ENCODE measurements at places on chromosomes 5 and 9.

GRCh38 chr5:158320178-158320674, 461.3 kb upstream of the CLINT1 start:
- H3K27ac ChIP-seq: no peak overlapping the region
- DNase-seq: no peak
- H3K36me3 ChIP-seq: no peaks in the 10 kb centered on the region
- no peaks in the 10 kb centered on the region for H3K4me1 ChIP-seq

GRCh38 chr5:85967681-85968080, 650.1 kb upstream of the COX7C start:
- H3K36me3 ChIP-seq: no peaks in the 10 kb centered on the region
- DNase-seq: no peak
- no peaks in the 10 kb centered on the region for H3K27me3 ChIP-seq
- H3K4me3 ChIP-seq: no peak overlapping the region
- no peaks in the 10 kb centered on the region for H3K4me1 ChIP-seq

DNA sequence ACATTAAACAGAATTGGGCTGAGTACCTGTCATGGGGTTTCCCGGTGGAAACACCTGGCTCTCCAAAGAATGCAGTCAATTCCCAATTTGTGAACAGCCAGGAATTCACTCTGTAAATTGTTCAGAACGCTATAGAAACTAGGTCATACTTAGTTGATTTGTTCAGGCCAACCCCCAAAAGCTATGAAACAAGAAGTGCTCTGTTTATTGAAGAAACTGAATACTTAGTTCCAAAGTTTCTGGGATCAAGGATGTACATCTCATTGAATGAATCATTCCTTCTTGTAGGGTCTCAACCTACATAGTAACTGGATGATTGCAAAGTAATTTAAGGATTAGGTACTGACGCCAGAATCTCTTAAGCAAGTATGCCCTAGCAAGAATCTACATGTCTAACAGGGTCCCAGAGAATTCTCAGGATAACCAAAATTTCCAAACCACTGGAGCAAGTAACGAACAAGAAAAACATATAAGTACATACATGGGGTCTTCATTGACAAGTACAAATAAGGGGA, 659 bp upstream of the TUSC1 start:
- no peak for DNase-seq
- peaks cover 4% of the 10 kb centered on the region for H3K27me3 ChIP-seq
- no peak overlapping the region for H3K4me3 ChIP-seq
- no peaks in the 10 kb centered on the region for H3K4me1 ChIP-seq
- H3K27ac ChIP-seq: no peak overlapping the region

- no peaks in the 10 kb centered on the region for H3K36me3 ChIP-seq
- no peak overlapping the region for H3K27ac ChIP-seq
- H3K27me3 ChIP-seq: peaks cover 6% of the 10 kb centered on the region
- no peak for DNase-seq
- H3K4me3 ChIP-seq: no peak overlapping the region
Observed at GRCh38 chr5:137394380-137394779, 104.7 kb downstream of the SPOCK1 start.

DNA sequence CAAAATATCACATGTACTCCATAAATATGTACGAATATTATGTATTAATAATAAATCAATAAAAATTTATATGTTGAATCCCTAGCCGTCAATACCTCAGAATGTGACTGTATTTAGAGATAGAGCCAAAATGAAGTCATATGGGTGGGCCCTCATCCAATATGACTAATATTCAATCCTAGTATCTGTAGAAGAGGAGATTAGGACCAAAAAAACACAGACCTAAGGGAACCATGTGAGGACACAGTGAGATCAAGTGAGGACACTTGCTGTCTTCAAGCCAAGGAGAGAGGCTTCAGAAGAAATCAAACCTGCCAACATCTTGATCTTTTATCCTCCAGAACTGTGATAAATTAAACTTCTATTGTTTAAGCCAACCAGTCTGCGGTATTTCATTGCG, 3.7 kb upstream of the AMACR start:
- H3K27ac ChIP-seq: no peak overlapping the region
- no peaks in the 10 kb centered on the region for H3K36me3 ChIP-seq
- peaks cover 4% of the 10 kb centered on the region for H3K4me1 ChIP-seq
- H3K27me3 ChIP-seq: no peaks in the 10 kb centered on the region
- DNase-seq: no peak
- H3K4me3 ChIP-seq: no peak overlapping the region

GRCh38 chr5:83718195-83718825, 2.3 kb downstream of the HAPLN1 start:
- DNase-seq: peak; percentile 7
- H3K36me3 ChIP-seq: no peaks in the 10 kb centered on the region
- peaks cover 19% of the 10 kb centered on the region for H3K27me3 ChIP-seq
- no peak overlapping the region for H3K4me3 ChIP-seq
- peaks cover 2% of the 10 kb centered on the region for H3K4me1 ChIP-seq
- no peak overlapping the region for H3K27ac ChIP-seq

DNA sequence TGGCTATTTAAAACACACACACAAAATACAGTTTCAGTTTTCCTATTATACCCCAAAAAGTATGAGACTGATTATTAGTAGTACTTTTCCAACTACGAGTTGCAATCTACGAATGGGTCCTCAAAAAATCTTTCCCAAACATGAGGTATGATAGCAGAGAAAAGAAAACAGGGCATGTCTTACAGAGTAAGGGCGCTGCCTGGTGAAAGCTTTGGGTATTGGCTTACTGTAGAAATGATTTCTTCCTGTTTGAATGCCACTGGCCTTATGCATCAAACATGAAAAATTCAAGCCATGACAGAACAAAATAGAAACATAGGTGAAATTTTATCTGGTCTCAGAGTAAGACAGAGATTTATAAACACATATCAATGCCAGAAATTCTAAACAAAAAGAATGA, 448.0 kb downstream of the SPOCK1 start:
- no peak for DNase-seq
- no peak overlapping the region for H3K27ac ChIP-seq
- H3K4me1 ChIP-seq: no peaks in the 10 kb centered on the region
- H3K4me3 ChIP-seq: no peak overlapping the region
- H3K27me3 ChIP-seq: no peaks in the 10 kb centered on the region

GRCh38 chr9:129146441-129146941, 31.6 kb downstream of the IER5L start:
- no peaks in the 10 kb centered on the region for H3K27me3 ChIP-seq
- peaks cover 12% of the 10 kb centered on the region for H3K36me3 ChIP-seq
- H3K27ac ChIP-seq: no peak overlapping the region
- no peak for DNase-seq

- no peak overlapping the region for H3K27ac ChIP-seq
- H3K27me3 ChIP-seq: no peaks in the 10 kb centered on the region
- H3K4me1 ChIP-seq: peaks cover 8% of the 10 kb centered on the region
- DNase-seq: no peak
- H3K4me3 ChIP-seq: no peak overlapping the region
- H3K36me3 ChIP-seq: peaks cover 5% of the 10 kb centered on the region
Observed at GRCh38 chr5:72242796-72243475, 77.1 kb downstream of the MRPS27 start.

GRCh38 chr5:35736280-35736679, 118.6 kb downstream of the SPEF2 start:
- H3K27ac ChIP-seq: no peak overlapping the region
- peaks cover 4% of the 10 kb centered on the region for H3K27me3 ChIP-seq
- H3K4me3 ChIP-seq: no peak overlapping the region
- no peaks in the 10 kb centered on the region for H3K36me3 ChIP-seq
- no peak for DNase-seq

DNA sequence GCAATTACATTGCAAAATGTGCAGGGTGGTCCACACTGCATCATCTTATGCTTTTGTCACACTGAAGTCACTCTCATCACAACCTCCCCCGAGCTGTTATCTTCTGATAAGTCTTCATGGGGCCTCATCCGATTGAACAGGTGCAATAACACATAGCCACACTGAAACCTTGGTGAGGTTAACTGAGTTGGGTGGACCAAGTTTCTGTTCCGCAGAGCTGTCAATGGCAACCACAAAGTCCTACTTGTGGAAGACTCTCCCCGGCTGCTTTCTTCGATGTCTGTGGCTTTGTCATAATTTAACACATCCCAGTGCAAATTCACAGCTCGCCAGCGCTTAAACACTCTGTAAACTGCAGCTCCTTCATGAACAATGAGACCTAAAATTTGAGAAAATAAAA, 112.2 kb downstream of the MARCHF11 start:
- H3K27me3 ChIP-seq: no peaks in the 10 kb centered on the region
- no peak overlapping the region for H3K27ac ChIP-seq
- no peaks in the 10 kb centered on the region for H3K36me3 ChIP-seq
- DNase-seq: no peak
- no peaks in the 10 kb centered on the region for H3K4me1 ChIP-seq

DNA sequence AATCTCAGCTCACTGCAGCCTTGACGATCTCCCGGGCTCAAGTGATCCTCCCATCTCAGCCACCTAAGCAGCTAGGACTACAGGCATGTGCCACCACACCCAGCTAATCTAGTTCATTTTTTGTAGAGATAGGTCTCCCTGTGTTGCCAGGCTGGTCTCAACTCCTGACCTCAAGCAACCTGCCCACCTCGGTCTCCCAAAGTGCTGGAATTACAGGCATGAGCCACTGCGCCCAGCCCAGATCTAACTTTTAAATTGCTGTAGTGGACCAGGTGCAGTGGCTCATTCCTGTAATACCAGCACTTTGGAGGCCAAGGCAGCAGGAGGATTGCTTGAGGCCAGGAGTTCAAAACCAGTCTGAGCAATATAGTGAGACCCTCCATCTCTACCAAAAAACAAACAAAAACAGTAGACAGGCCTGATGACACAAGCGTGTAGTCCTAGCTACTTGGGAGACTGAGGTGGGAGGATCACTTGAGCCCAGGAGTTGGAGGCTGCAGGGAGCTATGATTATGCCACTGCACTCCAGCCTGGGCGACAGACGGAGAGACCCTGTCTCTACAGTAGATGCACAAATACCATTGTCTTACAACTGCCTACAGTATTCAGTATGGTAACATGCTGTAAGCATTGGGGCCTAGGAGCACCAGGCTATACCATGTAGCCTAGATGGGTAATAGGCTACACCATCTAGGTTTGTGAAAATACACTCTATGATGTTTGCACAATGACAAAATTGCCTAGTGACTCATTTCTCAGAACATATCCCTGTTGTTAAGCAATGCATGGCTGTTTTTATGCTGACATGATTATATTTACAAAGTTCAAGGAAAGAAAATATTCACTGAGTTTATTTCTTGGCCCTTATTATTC, 1.5 kb upstream of the SIT1 start:
- no peak overlapping the region for H3K27ac ChIP-seq
- H3K27me3 ChIP-seq: no peaks in the 10 kb centered on the region
- peak overlapping the region; percentile 28 for H3K4me3 ChIP-seq
- peaks cover 46% of the 10 kb centered on the region for H3K4me1 ChIP-seq
- no peak for DNase-seq
- H3K36me3 ChIP-seq: peaks cover 2% of the 10 kb centered on the region

DNA sequence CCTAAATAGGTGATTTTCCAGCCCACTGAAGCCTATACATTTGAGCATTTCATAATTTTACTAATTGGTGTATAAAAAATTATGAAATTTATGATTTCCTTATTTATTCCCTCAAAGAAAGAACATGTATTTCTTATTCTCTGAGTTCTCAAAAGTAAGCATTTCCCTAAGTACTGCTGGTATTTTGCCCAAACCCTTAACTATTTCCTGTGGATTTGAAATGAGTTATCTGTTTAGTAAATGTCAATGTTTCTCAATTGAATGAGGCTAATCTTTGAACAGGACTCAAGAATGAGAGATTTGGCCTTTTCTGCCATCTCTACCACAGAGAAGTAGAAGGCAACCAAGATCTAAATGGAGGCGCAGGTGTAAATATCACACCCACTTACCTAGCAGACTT, 751.7 kb downstream of the TLE1 start:
- H3K27ac ChIP-seq: no peak overlapping the region
- DNase-seq: no peak
- H3K4me3 ChIP-seq: no peak overlapping the region
- H3K27me3 ChIP-seq: no peaks in the 10 kb centered on the region

DNA sequence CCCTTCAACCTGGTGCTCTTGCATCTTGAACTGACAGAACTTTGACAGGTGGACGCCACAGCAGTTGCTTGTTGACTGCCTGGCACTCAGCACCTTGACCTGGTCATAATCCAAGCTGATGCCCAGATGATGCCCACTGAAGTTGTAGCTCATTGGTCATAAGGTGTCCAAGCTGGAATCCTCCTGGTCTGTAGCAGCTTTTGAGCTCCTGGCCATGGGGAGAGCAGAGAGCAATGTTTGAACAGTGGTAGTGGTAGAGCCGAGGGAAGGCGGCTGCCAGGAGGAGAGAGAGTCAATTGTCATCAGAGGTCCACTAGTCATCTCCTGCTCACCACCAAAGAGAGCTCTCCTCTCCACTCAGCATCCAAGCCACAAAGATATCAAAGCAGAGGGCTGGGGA, 23.3 kb downstream of the CSF2 start:
- H3K36me3 ChIP-seq: no peaks in the 10 kb centered on the region
- no peaks in the 10 kb centered on the region for H3K27me3 ChIP-seq
- H3K4me1 ChIP-seq: peaks cover 31% of the 10 kb centered on the region
- H3K4me3 ChIP-seq: no peak overlapping the region
- no peak for DNase-seq
- H3K27ac ChIP-seq: no peak overlapping the region

DNA sequence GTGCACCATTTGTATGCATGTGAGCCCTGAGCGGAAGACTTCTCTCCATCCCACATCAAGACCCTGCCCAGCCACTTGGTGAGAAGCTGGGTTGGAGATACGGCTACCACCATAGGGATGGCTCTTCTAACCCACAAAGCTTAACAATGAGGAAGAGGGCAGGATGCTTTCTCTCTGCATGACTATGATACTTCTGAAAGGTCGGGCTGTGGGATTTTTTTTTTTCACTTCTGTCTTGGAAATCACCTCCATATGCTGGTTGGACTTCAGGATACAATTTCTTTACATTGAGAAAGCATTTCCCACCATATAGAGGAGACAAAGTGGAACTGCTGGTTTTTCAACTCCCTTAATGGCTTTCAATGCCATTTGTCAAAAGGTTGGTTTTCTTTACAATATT, 30.5 kb downstream of the ZNF366 start:
- H3K27me3 ChIP-seq: peaks cover 7% of the 10 kb centered on the region
- no peak overlapping the region for H3K4me3 ChIP-seq
- H3K27ac ChIP-seq: no peak overlapping the region
- peaks cover 3% of the 10 kb centered on the region for H3K4me1 ChIP-seq

GRCh38 chr5:161391016-161391415, 155.5 kb downstream of the GABRB2 start:
- H3K27me3 ChIP-seq: no peaks in the 10 kb centered on the region
- H3K27ac ChIP-seq: no peak overlapping the region
- H3K4me1 ChIP-seq: no peaks in the 10 kb centered on the region
- no peaks in the 10 kb centered on the region for H3K36me3 ChIP-seq
- no peak for DNase-seq
- no peak overlapping the region for H3K4me3 ChIP-seq

- no peak overlapping the region for H3K4me3 ChIP-seq
- H3K36me3 ChIP-seq: no peaks in the 10 kb centered on the region
- no peaks in the 10 kb centered on the region for H3K4me1 ChIP-seq
- peaks cover 3% of the 10 kb centered on the region for H3K27me3 ChIP-seq
- no peak overlapping the region for H3K27ac ChIP-seq
Observed at GRCh38 chr5:138712791-138713190, 40.4 kb upstream of the CTNNA1 start.

- DNase-seq: no peak
- no peaks in the 10 kb centered on the region for H3K36me3 ChIP-seq
- H3K27me3 ChIP-seq: no peaks in the 10 kb centered on the region
- no peak overlapping the region for H3K27ac ChIP-seq
- H3K4me3 ChIP-seq: no peak overlapping the region
Observed at GRCh38 chr9:115615821-115616665, 498.1 kb upstream of the TNC start.

GRCh38 chr5:91794455-91794854, 411.3 kb upstream of the ARRDC3 start:
- H3K36me3 ChIP-seq: no peaks in the 10 kb centered on the region
- no peak overlapping the region for H3K4me3 ChIP-seq
- H3K27me3 ChIP-seq: no peaks in the 10 kb centered on the region
- no peak overlapping the region for H3K27ac ChIP-seq
- DNase-seq: no peak
- H3K4me1 ChIP-seq: no peaks in the 10 kb centered on the region

All from memory B cell (primary cell).